ENCODE measurements at places on chromosomes 11 and 22.

DNA sequence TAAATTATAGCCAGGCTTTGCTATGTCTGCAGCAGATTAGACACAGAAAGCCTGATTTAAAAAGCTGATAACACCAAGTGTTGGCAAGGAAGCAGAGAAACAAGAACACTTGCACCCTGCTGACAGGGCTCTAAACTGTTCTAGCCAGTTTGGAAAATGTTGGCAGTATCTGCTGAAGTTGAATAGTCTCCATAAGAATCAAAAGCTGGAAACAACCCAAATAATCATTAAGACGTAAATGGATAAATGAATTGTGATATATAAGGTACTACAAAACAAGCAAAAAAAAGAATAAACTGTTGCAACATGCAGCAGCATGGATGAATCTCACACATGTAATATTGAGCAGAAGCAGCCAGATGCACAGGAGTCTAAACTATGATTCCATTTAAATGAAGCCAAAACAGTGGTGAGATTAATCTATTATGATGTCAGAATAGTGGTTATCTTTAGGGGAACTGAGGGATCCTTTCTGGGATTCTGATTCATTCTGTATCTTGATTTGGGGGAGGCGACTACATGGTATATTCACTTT, 40.4 kb upstream of the ADORA2A start:
- no peak for DNase-seq

GRCh38 chr11:96054870-96055705, 131.2 kb upstream of the MTMR2 start:
- no peak for DNase-seq

DNA sequence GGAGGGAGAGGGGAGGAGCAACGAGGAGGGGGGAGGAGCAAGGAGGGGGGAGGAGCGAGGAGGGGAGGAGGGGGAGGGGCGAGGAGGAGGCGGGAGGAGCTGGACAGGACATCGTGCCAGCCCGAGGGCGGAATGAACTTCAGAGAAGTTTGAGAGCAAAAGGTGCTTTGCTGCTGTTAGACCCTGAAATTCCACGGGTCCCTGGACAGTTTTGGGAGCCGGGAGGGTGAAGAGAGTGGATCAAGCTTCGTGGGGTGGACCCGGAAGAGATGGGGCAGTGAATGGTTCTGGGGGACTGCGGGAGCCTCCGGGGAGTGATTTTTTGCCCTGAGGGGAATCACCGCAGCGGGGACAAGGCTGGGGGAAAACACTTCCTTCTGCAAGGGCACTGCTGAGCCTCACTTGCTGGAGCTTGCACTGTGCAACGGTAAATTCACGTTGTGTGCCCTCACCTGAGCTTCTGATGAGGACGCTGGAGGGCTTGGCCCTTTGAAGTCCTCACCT, 10.7 kb upstream of the NLRP6 start:
- no peak for DNase-seq

- no peak for DNase-seq
Measured at GRCh38 chr22:44108806-44109385, 71.8 kb upstream of the PARVG start.

- DNase-seq = no peak
Measured at GRCh38 chr11:110989428-110990133, 255.9 kb upstream of the POU2AF2 start.

DNA sequence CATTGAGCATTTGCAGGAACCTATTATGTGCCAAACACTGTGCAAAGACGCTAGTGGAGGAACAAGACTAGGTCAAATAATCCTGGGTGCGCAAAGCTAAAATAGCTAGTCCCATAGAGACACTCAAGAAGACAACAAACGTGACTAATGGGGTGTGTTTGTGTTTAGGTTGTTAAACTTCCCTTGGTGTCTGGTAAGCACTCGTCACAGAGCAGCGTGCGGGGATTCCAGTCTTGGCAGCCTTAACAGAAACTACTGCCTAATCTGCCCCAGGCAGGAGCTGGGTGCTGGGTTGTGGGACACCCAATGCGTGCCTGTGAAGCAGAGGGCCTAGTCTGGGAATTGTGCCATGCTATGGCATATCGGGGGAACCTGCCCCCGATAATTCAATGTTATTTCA, 10.8 kb upstream of the CALCB start:
- DNase-seq = no peak

- no peak for DNase-seq
Measured at GRCh38 chr11:10777806-10778205, 26.8 kb downstream of the CTR9 start.

DNA sequence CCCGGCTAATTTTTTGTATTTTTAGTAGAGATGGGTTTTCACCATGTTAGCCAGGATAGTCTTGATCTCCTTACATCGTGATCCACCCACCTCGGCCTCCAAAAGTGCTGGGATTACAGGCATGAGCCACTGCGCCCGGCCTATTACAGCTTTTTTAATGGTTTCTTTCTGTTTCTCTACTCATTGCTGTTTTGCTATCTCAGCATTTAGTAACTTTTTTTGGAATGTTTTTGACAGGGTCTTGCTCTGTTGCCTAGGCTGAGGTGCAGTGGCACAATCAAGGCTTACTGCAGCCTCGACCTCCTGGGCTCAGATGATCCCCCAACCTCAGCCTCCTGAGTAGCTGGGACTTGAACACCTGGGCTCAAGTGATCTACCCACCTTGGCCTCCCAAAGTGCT, 4.7 kb upstream of the CRKL start:
- DNase-seq = no peak

DNA sequence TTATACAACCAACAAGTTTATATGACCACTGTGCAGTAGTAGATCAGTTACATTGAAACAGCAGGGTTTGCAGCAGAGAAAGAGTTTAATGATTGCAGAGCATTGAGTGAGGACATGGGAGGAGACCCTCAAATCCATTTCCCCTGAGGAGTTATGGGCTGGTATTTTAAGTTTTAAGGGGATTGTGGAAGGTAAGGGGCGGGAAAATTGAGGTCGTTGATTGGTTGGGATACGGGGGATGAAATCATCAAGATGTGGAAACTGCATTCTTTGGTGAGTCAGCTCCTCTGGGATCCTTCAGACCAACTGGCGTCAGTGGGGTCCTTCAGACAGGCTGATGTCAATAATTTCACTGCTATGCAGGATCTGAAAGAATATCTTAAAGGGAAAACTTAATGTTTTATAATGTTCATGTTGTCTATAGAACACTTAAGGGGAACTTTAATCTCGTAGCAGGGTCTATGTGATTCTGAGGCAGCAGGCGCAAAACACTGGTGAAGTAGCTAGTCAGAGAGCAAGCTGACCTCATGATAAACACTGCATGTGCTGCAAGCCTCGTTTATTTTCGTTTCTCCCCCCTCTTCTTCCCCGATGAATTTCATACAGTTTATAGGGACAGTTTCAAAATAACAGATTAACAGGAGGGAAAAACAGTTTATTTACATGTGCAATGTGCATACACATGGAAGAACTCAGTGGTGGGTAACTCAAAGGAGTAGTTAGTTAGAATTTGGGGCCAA, 17.4 kb upstream of the BACE1-AS start:
- no peak for DNase-seq

- DNase-seq = no peak
Measured at GRCh38 chr22:22663861-22664800, 19.7 kb downstream of the GGTLC2 start.

DNA sequence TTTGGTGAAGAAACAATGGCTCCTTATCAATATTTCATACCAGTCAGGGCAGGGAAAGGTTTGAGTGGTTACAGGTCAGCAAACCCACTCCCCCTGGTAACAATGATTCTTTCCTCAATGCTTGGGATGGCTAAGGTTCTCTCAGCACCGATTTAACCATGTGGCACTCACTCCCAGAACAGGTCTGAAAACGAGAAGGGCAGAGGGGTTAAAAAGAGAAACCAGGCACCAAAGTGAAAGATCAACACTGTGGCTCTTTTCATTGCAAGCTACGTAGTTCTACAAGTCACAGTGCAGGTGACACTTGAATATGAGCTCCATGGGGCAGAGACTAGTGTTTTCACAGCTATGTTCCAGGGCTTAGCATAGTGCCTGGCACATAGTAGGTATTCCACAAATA, 132.4 kb downstream of the PLEKHA7 start:
- no peak for DNase-seq

- DNase-seq = no peak
Measured at GRCh38 chr11:129911298-129911697, 15.9 kb upstream of the NFRKB start.

GRCh38 chr22:31626427-31627150, 35.4 kb downstream of the PISD start:
- DNase-seq = peak; percentile 6

DNA sequence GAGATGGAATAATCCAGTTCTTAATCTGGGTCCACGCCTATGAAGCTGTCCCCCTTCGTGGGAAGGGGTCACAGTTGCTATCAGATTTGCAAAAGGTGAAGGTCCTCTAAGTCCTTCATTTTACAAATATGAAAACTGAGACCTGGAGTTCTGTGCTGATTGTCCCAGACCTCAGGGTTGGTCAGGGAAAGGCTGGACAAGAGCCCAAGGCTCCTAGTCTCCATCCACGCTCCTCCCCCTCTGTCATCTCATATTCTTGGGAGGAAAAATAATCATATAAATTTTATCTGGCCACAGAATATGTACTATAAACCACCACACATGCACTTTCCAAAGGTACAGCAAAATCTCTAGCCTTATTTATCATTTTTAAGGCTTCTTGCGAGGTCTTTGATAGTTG, 5.5 kb downstream of the PACSIN2 start:
- DNase-seq = no peak

DNA sequence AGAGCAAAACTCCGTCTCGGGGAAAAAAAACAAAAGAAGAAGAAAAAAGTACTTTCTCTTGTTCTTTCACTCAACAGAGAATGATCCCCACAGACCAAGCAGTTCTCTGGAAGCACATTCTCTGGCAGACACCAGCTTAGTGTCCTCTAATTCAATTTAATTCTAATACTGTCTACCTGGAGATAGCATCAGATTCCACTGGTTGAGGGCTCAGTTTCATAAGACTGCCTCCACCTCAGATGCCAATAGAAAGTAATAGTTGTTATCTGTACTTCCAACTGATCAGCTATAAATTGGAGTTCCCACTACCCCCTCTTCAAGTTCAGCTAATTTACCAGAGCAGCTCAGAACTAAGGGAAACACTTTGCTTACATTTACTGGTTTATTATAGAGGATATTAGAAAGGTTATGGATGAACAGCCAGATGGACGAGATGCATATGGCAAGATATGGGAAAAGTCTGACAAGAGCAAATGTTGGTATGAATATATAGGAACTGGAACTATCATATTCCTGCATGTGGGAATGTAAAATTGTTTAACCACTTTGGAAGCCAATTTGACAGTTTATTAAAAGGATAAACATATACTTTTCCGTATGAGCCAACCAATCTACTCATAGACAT, 64.3 kb downstream of the TMEM135 start:
- no peak for DNase-seq
